Activated T-helper 1 cell treated with anti-CD3 and anti-CD28 coated beads, Interleukin-2, amount 50 U/mL, for 16 hours (primary cell): ENCODE measurements at places on chromosomes 5 and 9.

GRCh38 chr9:96022445-96023051 lies 147.1 kb downstream of the ERCC6L2 start:
- no peak for DNase-seq

DNA sequence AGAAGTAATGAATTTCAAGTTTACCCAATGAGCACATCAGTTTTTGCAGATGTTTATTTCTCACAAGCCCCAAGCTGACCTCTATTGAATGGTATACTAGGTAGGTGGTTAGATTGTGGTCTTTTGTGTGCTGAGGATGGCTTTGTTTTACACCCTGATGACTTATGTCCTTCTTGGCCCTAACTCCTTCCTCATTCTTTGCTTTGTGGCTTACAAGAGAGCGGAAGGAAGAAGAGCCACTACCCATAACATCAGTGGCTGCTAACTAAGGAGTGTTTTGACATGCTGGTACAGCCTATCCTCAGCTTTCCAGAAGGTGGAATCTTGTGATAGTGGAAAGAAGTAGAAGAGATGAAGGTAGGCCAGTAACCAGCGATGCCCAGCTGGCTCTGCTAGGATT lies 85.7 kb upstream of the NTRK2 start:
- no peak for DNase-seq

GRCh38 chr5:34991486-34992238 lies 56.1 kb downstream of the AGXT2 start:
- no peak for DNase-seq

DNA sequence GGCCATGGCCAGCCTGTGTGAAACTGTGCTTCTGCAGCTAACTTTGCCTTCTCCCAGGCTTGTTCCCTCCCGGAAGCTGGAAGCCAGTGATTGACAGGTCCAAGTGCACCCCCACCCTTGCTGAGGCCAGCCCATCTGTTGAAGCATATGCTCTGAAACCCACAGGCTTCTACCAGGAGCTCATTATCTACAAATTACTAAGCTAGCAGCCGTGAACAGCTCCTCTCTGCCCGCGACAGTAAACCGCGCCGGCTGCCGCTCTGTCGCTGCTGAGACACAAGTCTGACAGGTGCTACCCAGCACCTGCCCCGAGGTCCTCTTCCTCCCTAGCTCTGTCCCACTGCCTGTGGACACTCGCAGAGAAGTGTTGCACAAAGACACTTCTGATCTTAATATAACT lies 490.9 kb downstream of the GADD45G start:
- DNase-seq, result no peak

- no peak for DNase-seq
Measured at GRCh38 chr5:103391659-103392058, 133.1 kb downstream of the MACIR start.

DNA sequence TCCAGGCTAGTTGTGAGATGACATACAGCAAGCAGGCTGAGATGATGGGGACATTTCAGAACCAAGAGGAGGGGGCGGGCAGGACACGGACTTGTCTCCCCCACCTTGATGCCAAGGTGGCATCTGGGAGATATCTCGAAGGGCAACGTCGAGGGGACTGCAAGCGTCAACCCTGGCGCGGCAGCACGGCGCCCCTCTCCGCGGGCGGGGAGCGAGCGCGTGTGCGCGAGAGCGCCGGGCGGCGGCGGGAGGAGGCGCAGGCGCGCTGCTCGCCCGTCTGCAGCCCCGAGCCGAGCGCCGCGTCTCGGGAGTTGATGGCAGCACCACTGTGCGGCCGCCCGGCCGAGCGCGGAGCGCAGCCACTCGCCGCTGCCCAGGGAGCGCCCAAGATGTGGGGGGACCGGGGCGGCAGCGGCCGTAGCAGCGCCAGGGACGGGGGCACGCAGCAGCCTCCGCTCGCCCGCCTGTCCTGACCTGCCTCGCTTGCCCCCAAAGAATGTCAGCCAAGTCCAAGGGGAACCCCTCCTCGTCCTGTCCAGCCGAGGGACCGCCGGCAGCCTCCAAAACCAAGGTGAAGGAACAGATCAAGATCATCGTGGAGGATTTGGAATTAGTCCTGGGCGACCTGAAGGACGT lies at the start of gene PRR16:
Gene PRR16 (plus strand): TSS at position 310 of the 636 bp plus-strand sequence.
- no peak for DNase-seq

DNA sequence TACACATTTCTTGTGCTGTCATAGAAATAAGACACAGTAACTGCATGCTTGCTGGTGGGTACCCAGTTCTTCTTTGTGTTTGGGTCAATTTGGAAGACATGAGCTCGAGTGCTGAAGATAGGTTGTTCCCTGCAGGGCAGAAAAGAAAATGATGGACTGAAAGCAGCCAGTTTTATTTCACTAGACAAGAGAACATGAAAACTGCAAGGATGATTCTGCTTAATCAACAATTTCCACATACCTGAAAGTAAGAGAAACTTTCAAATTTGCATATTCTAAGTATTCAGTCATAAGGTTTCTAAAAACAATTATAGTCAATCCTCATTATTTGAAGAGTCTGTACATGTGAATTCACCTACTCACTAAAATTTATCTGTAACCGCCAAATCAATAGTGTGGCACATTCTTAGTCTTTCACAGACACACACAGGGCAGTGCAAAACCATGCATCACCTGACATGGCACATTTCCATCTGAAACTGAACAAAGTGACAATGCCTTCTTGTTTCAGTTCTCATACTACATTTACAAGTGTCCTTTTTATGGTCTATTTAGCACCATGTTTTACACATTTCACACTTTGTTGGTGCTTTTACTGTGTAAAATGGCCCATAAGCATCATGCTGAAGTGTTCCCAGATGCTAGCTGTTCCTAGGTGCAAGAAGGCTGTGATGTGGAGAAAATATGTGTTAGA lies 56.9 kb downstream of the HOMER1 start:
- no peak for DNase-seq

DNA sequence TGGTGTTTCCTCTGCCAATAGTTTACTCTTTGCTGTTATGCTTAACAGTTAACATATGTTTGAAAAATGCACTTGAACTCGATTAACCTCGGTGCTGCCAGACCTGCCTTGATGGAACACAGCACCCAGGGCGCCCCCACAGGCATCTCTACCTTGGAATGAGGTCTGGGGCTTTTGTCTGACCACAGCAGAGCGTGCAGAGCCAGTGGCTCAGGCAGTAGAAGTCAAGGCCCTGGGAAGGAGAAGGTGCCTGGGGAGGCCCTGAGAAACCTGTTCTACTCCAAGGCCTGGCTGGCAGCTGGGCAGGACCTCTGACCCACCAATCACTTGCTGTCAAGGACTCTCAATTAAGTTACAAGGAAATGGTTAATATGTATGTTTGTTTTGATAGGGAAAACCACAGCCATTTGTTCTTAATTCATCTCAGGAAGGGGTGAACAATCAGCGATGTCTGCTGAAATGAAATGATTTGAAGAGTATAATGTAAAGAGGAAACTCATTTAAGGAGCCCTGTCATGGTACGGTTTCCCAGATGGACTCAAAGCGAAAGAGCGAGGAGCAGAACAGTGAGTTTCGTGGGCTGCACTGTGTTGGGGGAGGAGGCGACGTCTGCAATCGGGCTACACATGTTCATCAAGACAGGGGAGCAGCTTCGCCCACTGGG lies 21.9 kb downstream of the MACROH2A1 start:
- no peak for DNase-seq

- DNase-seq, result no peak
Measured at GRCh38 chr5:126591549-126591948, 3.5 kb downstream of the ALDH7A1 start.

GRCh38 chr5:79581535-79581934 lies 30.7 kb upstream of the TENT2 start:
- no peak for DNase-seq
